Stimulated activated CD8-positive, alpha-beta memory T cell treated with anti-CD3 and anti-CD28 coated beads, Interleukin-7, amount 100 ng/mL, for 1 hour (primary cell): ENCODE measurements at places on chromosomes 4 and X.

DNA sequence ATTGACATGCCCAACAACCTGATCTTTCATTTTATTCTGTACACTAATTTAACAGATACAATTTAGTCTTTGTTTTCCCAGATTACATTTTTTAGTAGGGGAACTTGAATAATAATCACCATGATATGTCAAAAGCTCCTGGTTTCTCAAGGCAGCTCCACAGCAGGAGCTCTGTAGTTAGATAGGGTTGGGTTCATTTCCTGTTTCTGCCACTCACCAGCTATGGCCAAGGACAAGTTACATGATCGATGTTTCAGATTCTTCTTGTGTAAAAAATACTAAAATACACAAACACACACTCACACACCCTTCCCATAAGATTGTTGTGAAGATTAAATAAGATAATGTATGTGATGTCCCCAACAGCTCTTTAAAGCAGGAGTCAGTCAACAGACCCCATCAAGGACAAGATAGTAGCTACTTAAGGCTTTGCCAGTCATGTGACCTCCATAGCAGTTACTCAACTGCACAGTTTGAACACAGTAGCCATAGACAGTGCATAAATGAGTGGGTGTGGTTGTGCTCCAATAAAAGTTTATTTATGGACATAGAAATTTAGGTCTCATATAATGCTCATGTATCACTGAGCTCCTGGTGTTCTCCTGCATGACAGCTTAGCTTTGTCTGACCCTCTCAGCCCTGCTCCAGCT lies 18.4 kb downstream of the GUCY1A1 start:
- no peak for DNase-seq

GRCh38 chr4:11494232-11494631 lies 65.5 kb upstream of the HS3ST1 start:
- no peak for DNase-seq

DNA sequence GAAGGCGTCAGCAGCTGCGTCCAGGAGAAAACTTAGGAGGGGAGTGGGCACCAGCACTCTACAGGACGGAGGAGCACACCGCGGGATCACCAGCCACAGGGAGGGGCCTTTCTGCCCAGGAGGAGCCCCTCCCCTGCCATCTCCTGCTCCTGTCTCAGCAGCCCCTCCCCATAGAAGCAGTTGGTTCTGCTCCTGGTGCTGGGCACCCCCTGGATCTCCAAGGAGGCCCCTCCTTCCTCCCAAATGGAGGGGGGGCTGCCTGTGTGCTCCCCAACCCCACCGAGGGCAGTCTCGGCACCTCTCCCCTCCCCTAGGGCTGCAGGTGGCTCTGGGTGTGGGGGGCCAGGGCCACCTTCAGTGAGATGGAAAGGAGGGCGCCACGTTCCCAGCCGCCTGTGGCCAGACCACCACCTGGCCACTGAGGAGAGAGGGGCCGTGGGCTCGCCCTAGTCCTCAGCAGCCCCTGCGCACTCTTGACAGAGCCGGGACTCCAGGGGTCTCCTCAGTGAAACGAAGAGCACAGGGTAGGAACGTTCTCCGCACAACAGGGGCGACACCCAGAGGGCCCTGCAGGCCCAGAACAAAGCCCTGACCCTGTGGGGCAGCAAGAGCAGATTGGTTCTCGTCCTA lies 37.8 kb downstream of the CPLX1 start:
- DNase-seq = no peak

DNA sequence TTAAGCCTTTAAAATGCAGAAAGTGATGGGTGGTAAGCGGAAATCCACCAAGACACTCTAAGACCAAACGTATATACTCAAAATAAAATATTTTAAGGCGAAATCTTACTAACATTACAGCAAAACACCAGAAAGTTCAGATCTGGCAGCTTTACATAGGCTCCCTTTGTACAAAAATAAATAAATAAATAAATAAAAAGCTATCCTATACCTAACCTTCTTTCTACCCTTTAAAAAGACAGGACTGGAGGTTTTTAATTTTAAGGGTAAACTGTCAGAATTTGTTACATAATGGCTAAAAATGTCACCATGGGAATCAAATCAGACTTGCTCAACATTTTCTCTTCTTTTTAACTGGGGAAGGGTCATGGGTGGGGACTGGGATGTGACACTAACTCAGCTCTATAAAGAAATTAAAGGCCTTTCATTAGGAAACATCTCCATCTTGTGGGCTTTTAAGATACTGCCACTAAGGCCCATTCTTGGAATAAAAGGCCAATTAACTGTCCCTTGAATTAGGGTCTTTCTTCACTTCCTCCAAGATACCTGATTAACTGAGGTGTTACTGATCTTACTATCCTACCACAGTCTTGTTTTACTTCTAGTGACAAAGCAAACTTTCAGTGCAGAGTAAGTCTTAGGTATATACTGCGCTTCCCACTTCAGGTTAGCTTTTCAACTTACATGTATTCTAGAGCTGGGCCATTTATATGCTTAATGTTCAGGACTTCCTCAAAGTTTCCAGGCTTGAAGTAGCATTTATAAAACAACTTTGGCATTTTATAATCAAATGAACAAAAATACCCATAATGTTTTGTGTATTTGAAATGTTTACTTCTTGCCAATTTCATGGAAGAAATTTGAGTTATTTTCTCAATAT lies 13.3 kb downstream of the HNRNPD start:
- no peak for DNase-seq
